Dermis blood vessel endothelial cell (primary cell): ENCODE measurements at places on chromosomes 3 and 15.

- no peak for DNase-seq
Measured at GRCh38 chr15:99997112-99997651, 263.9 kb upstream of the LYSMD4 start.

- DNase-seq = peak; percentile 85
Measured at GRCh38 chr3:186540221-186540834, 3.9 kb downstream of the CRYGS start.

- no peak for DNase-seq
Measured at GRCh38 chr3:145159640-145160039, 1001.3 kb downstream of the PLOD2 start.

GRCh38 chr3:129577366-129577765 is 29.1 kb downstream of the PLXND1 start:
- no peak for DNase-seq

- peak; percentile 2 for DNase-seq
Measured at GRCh38 chr15:91849749-91850161, 3.8 kb upstream of the SLCO3A1 start.

- DNase-seq = peak; percentile 79
Measured at GRCh38 chr15:68559345-68560310, 19.2 kb upstream of the CORO2B start.

DNA sequence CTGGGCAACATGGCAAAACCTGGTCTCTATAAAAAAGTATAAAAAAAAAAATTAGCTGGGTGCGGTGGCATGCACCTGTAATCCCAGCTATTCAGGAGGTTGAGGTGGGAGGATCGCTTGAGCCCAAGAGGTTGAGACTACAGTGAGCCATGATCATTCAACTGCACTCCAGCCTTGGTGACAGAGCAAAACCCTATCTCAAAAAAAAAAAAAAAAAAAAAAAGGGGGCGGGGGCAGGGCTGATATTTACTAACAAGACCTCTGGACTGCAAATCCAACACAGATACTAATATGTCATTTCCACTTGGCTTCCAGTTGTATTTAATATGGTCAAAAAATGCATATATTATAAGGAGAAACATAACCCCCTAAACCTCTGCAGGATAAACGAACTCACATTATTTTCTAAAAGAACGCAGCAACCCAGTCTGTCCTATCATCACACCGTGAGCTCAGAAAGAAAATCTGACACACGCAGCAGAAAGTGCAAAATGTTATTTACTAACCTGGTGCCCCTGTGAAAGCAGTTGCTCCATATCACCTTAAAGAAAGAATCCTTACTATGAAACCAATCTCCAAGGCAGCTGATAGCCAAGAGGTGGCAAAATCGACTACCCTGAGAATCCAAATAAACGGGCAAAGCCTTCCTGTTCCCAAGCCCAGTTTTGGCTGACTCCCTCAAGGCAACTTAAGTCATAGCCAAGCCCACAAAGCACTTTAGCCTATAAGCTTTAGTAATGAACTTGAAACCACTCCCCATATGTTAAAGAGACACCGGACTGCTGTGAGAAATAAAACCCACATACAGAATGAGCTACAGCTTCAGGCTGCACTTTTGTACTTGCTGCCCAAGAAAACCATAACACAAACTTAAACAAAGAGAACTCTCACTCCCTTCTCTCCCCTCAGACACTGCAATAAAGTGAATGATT is 39.3 kb downstream of the PLD1 start:
- peak; percentile 77 for DNase-seq

DNA sequence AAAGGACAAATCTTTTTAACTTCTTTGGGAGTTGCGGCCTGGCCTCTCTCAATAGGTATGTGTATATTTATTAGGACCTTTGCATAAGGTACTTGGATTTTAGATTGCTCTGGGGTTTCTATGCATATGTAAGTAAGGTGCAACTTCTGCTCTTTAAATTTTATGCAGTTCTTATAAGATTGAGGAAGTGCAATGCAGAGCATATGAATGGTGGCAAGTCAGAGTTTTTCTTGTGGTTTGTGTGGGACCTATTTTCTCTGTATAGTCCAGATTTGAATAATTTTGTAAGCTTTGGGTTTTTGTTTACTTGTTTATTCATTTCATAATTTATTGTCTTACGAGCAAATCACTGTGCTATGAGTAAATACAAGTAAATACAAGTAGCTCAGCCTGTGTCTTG is 101.5 kb downstream of the ATG7 start:
- DNase-seq = no peak

DNA sequence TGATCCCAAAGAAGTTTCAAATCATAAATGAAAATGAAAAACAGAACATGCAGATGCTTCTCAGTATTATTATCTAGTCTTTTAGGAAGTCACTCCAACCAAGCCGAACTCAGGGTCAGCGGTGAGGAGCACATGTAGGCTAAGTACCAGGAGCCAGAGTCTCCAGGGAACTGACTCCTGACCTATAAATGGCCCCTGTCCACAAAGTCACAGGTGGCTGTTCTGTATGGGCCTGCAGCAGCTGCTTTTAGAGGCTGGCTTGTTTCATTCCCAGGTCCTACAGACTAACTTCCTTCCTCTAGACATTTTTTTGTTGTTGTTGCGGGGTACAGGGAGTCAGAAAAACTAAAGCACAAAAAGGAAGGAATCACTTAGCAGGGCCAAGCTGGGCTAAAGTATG is 54.6 kb downstream of the DAPK2 start:
- peak; percentile 51 for DNase-seq

DNA sequence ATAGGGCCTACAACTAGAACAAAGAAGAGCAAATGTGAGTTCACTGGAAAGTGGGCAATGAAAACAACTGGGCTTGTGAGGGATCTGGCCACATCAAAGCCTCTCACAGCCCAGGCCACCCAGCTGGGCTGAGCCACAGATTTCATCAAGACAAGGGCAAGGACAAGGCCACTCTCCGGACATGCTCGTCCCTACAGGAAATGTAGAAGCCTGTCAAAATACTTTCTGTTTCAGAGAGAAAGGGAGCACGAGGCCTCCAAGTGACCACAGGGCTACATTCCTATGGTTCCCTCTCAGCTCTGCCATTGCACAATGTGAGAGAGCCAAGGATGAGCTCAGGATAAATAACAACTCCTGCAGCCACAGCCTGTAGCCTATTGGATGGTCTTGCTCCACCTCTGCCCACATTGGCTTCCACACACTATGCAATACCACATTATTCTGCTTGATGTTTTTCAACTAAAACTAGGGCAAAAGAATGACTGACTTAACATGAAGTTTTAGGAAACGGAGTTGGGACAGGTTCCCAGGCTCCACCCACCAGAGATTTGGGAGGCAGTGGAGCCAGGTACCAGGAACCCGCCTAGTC is 12.1 kb downstream of the TBC1D2B start:
- DNase-seq = peak; percentile 65

DNA sequence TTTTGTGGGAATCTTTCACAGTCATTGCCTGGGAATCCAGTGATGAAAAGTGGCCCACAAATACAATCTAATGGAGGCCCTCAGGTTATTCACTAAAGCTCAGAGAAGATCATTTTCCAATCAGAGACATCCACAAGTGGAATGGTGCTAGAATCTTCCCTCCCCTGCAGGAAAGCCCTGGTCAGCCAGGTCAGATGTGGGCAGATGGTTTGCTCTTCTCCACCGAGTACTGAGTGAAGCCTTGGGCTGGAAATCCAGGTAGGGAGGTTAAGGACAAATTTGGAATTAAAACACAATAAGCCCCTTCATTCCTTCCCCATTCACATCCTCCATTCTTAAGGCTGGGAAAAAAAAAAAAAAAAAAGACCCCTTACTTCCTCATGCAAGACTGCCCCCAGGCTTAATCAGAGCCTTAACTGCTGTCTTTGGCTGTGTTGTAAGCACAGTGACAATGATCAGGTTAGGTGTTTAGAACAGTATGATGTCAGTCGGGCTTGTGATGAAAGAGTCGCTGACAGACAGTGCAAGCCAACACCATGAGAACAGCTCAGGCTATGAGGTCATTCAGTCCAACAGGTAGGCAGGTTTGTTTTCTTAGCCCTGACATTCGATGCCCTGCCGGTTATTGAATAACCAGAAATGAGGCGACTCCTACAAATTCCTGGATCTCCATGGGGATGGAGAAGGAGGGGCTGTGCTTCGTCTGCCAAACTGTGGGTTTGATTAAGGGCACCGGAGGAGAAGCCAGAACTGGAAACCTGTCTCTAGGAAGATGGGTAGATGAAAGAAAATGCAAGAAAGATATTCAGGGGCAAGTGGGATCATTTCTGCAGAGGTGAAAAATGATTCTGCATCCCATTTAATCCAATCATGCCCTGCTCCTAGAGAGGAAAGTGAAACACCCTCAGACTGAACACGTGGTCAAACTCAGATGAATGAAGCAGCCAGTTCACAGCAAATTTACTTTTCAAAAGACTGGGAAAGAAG is 23.5 kb upstream of the HES1 start:
- no peak for DNase-seq

DNA sequence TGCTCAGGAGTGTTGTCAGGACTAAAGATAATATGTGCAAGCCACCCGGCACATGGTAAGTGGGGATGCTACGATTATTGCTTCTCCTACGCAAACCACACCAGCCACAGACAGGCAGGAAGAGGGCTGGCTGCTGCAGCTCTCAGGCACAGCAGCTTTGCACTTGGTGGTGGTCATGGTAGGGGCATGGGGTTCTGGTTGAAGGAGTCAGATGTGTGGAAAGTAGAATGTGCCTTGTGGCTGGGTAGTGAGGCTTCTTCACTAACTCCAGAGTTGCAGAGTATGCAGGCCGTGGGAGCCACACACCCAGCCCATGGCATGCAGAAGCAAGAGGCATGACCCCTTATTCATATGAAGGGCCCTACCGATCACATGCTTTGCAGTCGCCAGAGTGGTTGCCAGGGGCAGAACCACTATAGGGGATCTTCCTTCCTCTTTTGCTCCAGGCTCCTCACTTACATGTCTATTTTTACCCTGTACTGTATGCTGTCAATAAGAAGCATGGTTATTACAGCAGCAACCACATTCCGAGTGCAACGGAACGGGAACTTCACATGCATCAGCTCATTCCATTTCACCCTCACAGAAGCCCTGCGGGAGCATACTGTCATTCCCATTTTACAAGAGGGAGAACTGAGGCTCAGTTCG is 59.2 kb upstream of the HERC1 start:
- DNase-seq = no peak

DNA sequence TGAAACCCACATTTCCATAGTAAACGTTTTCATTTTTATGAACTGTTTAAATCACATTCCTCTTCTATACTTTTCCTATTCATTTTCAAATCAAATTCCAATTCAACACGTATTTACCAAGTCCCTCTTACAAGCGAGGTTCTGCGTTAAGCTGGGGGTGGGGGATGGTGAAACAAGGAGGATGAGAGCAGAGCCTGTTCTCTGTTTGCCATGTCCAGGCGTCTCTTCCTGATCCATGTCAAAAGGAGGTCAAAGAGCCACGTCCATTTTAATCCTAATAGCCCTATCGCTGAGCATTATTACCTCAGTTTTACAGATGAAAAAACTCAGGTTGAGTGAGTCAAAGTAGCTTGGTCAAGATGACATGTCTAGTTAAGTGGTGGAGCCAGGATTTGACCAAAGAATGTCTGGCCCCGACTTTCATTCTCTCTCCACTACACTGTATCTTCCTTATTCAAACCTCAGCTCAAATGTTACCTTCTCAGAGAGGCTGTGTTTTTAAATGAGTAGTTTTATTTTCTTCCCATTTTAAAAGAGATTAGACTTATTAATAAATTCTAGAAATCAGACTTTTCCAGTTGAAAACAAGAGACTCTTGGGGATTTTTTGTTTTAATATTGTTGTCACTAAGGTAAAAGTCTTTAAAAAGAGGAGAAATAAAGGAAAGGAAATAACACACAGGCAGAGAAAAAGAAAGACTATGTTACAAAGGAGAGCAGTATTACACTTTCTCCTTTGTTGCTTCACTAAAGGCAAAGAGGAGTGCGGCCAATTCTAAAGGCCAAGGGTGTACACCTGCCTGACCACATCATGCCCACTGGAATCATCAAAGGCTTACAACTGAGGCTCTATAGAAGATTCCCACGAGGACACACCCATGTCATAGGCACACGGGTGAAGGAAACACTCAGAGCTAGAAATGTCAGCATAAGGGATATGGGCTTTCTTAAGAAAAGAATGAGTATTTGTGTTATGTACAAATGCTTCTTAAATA is 42.4 kb downstream of the MYO5A start:
- DNase-seq = no peak

DNA sequence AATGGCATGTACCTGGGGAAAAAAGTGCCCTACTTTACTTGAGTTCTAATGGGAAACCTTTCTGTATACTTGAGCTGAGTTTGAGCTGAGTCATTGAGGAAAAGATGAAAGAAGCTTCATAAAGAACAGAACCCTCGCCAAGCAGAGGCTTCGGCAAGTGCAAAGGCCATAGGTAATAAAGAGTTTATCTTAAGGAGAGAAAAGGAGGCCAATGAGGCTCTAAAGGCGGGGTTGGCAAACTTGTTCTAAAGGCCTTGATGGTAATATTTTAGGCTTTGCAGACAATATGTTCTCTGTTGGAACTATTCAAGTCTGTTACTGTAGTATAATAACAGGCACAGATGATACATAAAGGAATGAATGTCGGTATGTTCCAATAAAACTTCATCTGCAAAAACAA is 17.6 kb upstream of the TRAT1 start:
- no peak for DNase-seq
